ENCODE measurements at places on chromosomes 2 and 18.

DNA sequence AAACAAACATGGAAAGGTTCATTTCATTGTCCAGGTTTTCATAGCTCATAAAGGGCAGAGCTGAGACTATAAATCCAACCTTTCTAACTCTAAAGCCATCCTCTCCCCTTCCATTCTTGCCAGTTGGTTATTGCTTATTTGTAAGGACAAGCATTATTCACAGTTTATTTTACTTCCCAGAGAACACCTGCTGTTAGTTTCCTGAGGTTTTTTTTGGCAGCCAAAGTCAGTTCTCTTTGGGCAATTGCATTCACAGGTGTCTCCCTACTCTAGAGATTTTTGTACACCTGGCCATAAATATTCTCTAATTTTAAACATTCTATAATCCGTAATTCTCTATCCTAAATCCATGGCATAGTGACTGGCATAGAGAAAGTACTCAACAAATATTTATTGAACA, 87.3 kb upstream of the SPHKAP start:
- DNase-seq = no peak

GRCh38 chr2:114926303-114926702, 483.9 kb downstream of the DPP10 start:
- no peak for DNase-seq

- DNase-seq = no peak
These were observed 44.6 kb downstream of the REEP1 start for GRCh38 chr2:86292571-86293515.

GRCh38 chr2:95007822-95008221, 17.7 kb upstream of the MAL start:
- DNase-seq = no peak

DNA sequence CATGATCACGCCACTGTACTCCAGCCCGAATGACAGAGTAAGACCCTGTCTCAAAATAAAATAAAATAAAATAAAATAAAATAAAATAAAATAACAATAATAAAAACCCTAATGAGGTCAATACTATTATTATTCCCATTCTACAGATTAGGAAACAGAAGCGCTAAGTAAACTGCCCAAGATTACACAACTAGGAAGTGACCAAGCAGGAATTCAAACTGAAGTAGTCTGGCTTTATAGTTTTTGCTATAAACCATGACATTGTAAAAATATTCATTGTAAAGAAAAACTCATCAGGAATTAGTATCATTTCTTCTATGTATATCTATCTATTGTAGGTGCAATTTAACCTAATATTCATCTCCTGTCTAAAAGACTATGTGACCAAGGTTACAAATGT, 1.2 kb downstream of the PLEKHM3 start:
- no peak for DNase-seq

- no peak for DNase-seq
These were observed 11.6 kb downstream of the ATP6V1C2 start for GRCh38 chr2:10732924-10733565.

Measured in esophagus squamous epithelium (tissue), 5 donors.